ENCODE measurements at places on chromosomes 2 and 18.

DNA sequence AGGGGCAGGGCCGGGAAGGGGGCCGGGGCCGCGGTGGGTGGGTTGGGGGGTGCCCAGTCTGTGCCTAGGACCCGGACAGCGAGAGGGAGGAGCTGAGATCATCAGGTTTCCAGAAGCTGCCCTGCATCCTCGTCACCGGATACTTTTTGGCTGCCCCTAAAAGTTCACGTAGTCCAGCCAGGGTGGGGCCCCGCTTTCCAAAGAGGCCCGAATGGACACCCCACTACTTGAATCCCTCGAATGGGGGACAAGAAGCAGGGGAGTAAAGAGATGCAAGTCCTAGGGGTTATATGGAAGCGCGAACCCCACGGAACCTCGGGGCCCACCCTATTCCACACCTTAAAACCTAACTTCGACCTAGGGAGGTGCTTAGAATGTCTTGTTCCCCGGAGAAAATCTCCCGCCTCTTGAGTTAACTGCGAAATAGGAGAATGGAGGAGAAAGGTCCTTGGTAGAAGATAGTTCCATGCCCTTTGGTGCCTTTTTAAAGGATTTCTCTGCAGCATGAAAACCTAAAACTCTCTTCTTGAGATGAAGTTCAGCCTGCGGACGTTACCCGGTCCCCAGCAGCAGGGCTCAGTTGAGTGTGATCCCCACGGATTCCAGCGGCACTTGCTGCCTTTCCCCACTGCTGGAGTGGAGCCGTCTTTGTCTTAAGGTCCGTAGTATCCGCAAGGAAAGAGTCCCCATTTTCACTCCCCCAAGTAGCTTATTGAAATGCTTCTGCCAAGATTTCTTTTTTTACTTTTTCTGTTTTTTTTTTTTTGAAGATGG is 2.1 kb upstream of the RNF152 start:
- DNase-seq = no peak

GRCh38 chr2:132884705-132885104 is 214.7 kb upstream of the LYPD1 start:
- no peak for DNase-seq

DNA sequence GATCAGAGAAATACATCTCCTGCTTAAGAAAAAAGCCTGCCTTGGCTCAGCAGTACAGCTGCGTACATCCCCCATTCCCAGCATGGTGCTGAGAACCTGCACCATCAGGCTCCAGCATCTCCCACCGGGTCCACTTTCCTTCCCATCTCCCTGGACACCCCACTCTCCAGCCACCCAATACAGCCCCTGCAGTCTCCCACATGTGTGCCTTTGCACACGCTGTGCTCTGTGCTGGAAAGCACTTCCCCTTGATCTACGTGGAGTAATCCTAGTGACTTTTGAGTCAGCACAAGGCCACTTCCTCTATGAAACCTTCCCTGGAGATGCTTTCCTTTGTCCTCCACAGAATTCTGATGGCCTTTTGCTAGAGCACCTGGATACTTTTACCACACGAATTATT is 17.0 kb downstream of the STAT1 start:
- DNase-seq = no peak

DNA sequence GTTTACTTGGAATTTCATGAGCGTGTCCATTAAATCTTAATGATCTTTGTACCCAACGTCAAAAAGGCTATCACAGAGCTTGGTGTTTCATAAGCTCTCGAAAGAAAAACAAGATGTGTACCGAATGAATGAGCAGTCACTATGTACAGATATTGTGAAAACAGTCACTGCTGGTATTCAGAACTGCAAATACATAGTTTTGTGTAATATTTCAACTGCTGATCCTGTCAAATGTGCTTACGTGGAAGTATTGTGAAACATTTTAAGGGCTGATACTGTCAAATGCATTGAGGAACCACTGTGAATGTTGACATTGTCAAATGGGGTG is 184.2 kb upstream of the KLHL29 start:
- DNase-seq = no peak

GRCh38 chr2:128354161-128354560 is 35.5 kb upstream of the HS6ST1 start:
- DNase-seq = no peak

DNA sequence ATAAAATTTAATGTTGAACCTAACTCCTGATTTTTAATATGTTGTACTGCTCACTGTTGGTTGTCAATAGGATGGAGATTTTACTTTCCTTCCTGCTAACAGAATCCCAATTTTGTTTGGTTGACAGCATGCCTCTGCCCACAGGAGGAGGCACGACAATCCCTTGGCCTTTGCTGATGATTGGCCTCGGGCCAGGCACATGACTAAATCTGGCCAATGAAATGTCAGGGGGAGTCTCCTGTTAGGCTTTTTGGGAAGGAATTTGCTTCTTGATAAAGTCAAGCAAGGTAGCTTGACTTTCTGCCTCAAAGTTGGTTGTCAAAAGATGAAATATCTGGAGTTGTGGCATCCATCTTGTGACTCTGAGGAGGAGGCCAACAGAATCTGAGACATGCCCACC is 6.8 kb upstream of the TGFA start:
- DNase-seq = no peak

DNA sequence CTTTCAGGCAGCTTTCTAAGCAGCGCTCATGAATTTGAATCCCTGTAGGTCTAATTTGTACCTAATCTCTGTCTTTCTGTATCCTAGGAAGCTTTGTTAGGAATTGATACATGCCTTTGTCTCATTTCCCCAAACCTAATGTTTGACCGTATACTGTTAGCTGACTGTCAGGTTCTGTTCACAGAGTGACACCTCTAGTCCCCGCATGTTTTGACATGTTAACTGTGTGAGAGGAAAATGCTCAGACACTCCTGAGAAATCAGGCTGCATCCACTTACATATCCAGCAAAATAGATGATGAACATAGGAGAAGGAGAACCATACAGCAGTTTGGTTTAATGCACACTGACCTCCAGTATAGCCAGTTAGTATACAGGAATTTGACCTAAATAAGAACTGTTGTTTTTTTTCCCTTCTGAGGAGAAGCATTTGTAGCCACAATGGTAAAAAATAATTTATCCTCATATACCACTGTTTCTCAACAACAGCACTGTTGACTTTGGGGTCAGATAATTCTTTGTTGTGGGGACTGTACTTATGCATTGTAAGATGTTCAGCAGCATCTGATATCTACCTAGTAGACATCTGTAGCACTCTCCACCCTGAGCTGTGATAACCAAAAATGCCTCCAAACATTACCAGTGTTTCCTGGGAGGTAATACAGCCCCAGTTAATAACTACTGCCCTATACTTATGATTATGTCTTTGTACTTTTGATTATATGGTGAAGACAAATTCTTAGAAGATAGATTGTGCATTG is 130.9 kb downstream of the NCOA1 start:
- no peak for DNase-seq

- no peak for DNase-seq
These were observed at the start of gene PPP1R1C for GRCh38 chr2:181985632-181986205. TSS of gene PPP1R1C (plus strand) at chr2:181985853. CDS start at chr2:181986111, 258 bp downstream.

DNA sequence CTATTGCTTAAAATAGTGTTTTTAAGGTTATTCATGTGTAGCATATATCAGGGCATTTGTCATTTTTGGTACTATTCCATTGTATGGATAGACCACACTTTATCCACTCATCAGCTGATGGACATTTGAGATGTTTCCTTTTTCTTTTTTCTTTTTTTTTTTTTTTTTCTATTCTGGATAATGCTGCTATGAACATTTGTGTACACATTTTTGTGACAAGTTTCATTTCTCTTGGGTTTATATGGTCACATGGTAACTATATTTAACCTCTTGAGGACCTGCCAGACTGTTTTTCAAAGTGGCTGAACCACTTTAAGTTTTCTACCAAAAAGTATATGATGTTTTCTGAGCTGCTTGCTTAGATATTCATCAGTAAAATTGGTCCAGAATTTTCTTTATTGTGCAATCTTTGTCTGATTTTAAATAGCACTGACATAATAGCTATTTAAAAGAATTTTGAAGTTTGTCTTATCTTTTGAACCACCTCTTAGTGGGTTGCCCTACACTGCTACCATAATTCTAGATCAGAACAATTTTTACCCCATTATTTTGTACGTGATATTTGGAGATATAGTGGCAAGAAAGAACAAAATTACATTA is 219.4 kb upstream of the SIX3 start:
- DNase-seq = no peak

GRCh38 chr2:23668756-23669304 is 258.1 kb downstream of the ATAD2B start:
- DNase-seq = no peak

DNA sequence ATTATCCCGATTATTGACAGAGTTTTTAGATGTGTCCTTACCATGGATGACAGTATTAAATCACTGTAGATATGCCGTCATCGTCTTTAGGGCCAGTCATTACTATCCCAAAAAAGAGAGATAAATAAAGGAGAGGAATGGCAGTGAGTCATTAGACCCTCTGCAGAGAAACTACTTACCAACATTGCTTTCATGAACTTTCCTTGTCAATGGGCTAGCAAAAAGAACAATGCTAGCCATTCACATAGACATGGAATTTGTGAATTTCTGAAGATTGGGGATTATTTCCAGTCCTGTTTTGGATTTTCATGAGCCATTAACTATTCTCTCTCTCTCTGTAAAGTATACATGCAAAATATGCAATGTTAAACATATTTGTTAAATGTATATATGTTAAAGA is 319.4 kb upstream of the FANCL start:
- no peak for DNase-seq

DNA sequence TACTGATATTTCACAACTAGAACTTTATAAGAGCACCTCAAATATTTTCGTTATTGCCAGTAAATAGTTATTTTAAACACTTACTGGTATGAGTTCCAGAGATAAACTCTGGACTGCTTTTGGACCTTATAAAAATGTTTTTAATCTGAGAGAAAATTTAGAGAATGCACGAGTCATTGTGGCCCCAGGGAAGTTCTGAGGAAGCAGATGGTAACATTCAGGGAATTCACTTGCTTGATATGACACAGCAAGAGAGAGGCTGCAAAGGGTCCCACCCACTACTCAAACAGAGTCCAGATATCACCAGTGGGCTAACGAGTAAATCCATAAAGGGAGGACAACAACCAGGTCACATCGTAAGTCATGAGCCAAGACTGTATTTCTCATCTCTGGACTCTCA is 526.8 kb downstream of the TDRD15 start:
- no peak for DNase-seq

- no peak for DNase-seq
These were observed 50.5 kb upstream of the ALPP start for GRCh38 chr2:232328032-232328422.

DNA sequence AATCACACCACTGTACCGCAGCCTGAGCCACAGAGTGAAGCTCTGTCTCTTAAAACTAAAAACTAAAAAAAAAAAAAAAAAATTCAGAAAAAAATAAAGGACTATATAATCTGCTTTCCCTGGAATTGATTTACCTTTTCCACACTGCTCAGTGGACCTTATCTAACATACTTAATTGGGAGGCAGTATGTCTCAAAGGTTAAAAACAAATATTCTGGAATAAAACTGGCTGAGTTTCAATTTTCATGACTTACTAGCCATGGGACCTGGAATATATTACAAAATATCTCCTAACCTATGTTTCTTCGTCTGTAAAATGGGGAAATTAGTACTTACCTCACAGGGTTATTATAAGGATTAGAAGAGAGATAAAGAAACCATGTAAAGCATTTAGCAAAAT is 11.8 kb downstream of the NCKAP1 start:
- DNase-seq = no peak

DNA sequence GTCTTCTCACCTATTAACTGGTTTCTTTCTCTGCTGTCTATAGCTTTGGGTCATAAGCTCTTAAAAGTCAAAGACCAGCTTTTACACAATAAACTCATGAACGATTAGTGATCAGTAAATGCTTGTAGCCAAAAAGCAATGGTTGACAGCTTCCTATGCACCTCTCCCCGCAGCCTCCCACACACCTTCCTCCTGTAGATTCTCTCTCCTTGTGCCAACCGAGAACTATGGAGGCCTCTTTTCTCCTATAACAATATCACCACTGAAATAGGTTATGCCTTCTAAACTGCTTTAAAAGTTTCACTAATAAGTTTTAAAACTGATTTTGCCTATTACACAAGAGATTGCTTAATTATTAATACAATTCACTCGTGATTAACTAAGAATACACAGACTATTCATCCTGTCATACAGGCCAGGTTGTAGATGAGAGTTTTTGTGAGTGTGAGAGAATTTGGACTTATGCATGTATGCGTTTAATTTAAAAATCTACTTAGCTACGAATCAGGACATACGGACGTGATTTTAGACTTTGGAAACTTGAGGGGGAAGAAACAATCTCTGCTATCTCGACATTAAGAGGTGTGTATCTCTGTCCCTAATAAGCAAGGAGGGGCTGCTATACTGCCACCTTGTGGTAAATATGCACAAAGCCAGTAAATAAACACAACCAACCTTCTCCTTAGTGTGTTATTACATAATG is 229.1 kb upstream of the RBBP8 start:
- no peak for DNase-seq

- DNase-seq = no peak
These were observed 119.9 kb downstream of the ETAA1 start for GRCh38 chr2:67516899-67517530.

DNA sequence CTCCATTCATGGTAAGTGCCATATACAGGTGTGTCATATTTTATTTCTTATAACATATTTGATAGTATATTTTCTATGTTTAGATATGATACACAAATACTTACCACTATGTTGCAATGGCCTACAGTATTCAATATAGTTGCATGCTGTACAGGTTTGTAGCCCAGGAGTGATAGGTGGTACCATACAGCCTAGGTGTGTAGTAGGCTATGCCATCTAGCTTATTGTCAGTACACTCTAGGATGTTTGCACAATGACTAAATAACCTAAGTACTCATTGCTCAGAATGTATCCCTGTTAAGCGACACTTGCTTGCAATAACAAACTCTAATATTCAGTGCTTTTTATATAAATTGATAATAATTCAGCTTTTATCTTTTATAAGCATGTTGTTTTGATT is 563.1 kb upstream of the LINC00305 start:
- no peak for DNase-seq

GRCh38 chr2:226093364-226093763 is 693.9 kb downstream of the NYAP2 start:
- no peak for DNase-seq

DNA sequence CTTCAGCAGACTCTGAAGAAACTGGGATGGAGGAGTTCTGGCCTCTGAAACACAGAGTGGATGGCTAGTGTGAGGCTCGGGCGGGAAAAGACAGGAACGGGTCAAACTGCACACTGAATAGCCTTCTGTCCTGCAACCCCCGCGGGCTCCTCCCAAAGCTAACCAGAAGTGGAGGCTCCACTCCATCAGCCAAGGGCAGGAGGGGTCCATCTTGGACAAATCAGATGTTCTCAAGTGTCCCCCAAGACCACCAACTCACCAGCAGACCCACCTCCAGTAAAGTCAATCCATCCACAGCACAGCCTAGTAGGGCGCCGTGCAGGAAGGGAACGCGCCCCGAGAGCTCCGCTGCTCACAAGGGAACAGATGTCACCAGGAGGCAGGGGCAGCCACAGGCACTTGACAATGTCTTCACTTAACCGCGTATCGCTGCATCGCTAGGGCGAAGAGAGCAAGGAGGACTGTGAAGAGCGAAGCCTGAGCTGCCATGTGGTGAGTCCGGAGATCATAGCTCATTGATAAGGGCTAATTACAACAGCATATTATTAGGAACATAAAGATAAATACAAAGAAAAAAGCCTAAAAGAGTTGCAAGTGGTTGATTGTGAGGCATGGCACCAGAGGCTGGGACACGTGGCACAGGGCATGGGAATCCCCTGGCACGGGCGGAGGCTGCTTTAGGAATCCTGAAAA is 494.6 kb upstream of the MYT1L start:
- no peak for DNase-seq

- DNase-seq = no peak
These were observed 112.1 kb downstream of the DOCK10 start for GRCh38 chr2:224930124-224930523.
